Natural killer cell (primary cell): ENCODE measurements at places on chromosomes 3 and 15. TPM values are rescaled to one million over a fixed set of nuclear protein-coding genes. Genes with fewer than 3 reads are reported as not detected.
A peak's percentile ranks its signal among the peaks of the same experiment; 100 is the strongest.

Gene GALNT15
- total RNA-seq = not detected

Gene PARP15
- total RNA-seq = 164 TPM

Gene TNNC1
- total RNA-seq = not detected

Gene PRR20G
- not detected for total RNA-seq

Gene GABRR3
- total RNA-seq = not detected

Gene DET1
- total RNA-seq = 5.2 TPM

Gene PIGX
- 31.8 TPM for total RNA-seq

DNA sequence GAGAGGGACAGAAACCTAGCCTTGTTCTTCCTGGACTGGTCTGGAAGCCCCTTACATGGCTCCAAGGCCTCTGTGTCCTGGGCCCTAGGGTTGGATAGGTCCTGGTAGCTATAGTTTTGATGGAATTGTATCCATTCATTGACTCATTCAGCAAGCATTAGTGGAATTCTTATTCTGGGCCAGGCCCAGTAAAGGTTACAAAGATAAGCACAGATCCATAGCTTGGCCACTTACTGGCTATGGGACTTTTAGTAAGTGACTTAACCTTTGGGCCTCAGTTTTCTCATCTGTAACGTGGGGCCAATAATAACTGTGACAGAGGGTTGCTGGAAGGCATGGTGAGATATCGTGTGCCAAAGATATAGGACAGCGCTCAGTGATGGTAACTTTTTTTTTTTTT, 13.6 kb upstream of the DAG1 start:
- DNase-seq = no peak

- DNase-seq = no peak
Measured at GRCh38 chr3:132407025-132407424, 10.3 kb upstream of the DNAJC13 start.

DNA sequence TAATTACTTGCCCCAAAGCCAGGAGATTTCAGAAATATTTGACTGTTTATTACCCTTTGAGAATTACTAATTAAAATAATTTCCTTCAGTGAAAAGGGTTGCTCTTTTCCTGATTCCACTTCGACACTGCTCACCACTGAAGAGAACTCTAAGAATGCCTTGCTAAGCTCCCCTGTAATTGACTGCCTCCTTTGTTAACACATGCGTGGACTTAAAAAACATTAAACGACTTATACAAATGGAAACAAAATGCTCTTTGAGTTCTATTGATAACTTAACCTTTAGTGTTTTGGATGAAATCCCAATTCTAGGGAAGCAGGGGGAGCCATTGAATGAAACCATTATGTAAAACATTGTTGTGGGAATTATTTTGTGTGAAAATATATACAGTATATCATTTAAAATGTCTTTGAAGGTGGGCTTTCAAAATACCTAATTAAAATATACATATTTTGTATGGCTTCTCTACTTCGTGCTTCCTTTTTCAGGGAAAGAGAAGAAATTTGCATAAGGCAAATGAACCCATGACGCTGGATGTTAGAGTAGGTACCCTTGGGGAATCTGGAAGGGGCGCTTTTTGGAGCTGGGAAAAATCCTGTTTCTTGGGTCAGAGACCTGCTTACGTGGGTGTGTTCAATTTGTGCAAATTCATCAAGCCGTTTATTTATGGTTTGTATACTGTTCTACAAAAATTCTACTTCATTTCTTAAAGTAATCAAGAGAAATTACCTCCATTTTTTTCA, 64.2 kb downstream of the WWTR1 start:
- no peak for DNase-seq

GRCh38 chr3:141575879-141576743, 89.3 kb downstream of the RASA2 start:
- DNase-seq = no peak

GRCh38 chr3:89889386-89889785, 782.0 kb downstream of the EPHA3 start:
- no peak for DNase-seq

DNA sequence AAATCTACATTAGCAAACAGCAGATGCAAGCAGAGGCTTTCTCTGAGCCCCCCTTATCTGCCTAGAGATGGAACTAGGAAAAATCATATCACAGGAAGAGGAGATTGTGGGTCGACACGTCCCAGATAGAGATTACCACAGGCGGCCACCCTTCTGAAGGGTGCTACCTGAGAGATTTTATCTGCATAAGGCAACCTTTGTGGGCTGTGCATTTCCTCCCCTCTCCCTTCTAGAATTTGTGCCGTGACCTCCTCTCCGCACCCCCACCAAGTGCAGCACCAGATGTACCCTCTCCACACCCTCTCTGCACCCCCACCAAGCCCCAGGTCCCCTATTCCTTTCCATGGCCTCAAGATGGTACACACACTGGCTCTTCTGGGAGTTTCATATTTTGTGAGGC, 27.4 kb downstream of the METTL6 start:
- peak; percentile 29 for DNase-seq

DNA sequence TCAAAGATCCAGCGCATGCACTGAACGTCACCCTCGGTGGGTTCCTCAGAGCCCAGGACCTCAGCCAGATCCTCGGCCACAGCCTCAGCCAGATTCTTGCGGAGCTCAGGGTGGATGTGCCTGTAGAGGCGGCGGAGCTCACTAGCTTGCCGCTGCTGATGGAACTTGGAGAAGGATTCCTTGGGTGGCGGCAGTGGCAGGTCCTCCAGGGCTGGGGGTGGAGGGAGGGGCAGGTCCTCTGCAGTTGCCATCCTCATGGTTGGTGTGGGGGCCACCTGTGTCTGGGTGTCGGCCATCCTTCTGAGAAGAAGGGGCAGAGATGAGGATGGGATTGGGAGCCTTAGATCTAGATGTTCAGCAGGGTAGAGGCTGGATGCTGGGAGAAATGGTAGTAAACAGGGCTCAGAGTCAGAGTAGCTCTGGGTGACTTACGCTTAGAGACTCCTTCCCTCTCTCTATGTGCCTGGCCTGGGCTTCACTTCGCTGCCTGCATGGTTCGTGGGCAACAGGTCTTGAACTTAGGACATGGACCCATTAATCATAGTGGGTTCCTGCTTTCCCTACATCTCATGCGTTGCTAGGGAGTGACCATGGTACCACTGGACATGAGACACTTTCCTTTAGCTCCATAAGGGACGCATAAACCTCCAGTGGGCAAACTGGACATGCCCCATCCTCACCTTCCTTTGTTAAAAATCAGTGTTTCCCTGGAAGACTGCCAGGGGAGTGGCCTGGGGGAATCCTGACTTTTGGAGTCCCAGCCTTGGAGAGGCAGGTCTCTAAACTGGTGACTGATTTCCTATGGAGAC, 3.0 kb downstream of the XIRP1 start:
- DNase-seq = no peak
